ENCODE measurements at places on chromosomes 13 and 19.

DNA sequence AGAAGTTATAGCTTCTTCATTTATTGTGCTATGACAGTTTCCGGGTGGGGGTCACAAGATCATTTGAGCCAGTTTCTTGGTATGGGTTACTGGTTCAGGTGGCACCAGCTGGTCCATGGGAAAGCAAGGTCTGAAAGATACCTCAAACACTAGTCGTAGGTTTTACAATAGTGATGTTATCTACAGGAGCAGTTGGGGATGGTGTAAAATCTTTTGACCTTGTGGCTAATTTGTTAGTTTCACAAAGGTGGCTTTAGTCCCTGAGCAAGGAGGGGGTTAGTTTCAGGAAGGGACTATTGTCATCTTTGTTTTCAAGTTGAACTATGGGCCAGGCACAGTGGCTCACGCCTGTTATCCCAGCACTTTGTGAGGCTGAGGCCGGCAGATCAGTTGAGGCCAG, 24.6 kb downstream of the CHST8 start:
- no peak for DNase-seq

GRCh38 chr19:3336680-3337523, 29.5 kb upstream of the NFIC start:
- no peak for DNase-seq

- DNase-seq: no peak
These were observed 7.5 kb downstream of the UBAC2 start for GRCh38 chr13:99208185-99208584.

- no peak for DNase-seq
These were observed 12.5 kb upstream of the MYCBP2 start for GRCh38 chr13:77339408-77339807.

GRCh38 chr13:42083138-42083770, 34.8 kb downstream of the DGKH start:
- DNase-seq: no peak

DNA sequence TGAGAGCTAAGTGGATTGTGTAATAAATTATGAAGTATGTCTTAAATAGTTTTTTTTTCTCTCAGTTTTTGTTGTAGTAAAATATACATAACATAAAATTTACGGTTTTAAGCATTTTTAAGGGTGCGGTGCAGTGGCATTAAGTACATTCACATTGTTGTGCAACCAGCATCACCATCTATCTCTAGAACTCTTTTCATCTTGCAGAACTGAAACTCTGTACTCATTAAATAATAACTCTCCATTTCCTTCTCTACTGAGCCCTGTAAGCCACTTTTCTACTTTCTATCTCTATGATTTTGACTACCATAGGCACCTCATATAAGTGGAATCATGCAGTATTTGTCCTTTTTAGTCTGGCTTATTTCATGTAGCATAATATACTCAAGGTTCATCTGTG, 87.1 kb downstream of the GJA3 start:
- DNase-seq: no peak

- DNase-seq: peak; percentile 78
These were observed 12.0 kb upstream of the MATK start for GRCh38 chr19:3798137-3798536.

DNA sequence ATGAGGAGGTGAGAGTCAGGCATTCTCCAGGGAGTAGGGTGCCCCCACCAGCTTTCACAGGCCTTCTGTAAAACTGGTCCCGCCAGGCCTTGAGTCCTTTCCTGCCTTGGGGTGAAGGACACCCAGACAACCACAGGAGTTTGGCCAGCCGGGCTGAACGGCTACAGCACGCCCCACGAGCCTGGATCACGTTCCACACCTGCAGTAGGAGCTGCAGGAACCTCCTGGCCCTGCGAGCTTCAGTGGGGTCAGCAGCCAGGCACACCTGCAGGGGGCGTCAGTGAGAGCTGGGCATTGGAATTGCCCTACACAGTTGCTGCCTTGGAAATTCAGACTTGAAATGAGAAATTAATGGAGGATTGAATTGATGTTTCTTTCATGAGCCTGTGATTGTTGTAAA, 45.7 kb downstream of the COL4A2 start:
- DNase-seq: no peak

DNA sequence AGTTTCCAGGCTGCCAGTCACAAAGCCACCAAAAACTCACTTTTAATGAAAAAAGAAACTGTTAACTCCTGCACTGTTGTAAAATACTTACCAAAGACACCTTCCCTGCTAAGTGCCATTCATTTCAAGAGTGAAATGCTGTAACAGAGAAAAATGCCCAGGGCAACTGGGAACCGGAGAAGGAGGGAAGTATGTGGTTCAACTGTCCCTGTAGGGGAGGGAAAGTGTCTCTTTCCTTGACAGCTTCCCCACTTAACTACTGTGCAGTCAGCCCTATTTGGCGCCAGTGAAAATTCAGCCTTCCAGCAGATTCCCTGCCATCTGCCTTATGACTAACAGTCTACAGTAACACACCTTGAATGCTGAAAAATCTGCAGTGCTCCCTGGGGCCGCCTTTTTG, 789.0 kb downstream of the DIAPH3 start:
- DNase-seq: no peak

- DNase-seq: no peak
These were observed 760.4 kb upstream of the PCDH20 start for GRCh38 chr13:62176051-62176450.

DNA sequence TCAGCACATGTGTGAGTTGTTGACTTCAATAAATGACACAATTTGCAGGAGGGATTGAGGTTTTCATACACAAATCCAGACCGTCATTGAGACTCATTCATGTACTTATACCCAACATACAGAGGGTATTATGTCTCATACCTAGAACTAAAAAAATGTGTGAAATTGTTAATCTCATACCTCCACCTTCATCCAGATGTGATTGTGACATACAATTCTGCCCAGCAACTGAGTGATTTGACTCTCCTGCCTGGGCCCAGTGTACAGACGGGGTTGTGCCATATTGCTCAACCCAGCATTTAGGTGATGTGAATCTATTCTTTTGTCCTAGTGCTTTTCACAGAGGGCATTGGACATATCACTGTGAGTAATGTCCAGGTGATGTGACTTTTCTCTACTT, 12.6 kb upstream of the ZNF681 start:
- no peak for DNase-seq

DNA sequence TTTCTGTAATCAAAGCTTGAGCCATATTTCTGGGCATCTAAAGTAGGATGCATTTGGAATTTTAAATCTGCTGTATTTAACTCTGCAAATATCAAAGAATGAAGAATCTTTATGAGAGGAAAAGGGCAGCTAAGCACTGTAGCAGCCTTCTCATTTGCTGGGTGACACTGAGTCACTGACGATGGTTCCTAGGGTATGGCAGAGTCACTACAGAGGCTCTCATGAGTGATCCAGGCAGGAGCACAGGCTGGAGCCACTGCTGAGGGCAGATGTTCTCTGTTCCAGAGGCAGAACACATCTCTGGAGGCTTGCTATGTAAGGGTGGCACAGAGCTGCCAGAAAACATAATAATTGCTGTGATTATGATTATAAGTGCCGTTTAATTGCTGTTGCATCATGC, 340.7 kb upstream of the HTR2A start:
- DNase-seq: no peak

GRCh38 chr19:28521614-28522544, 691.1 kb downstream of the UQCRFS1 start:
- no peak for DNase-seq

GRCh38 chr19:40331052-40331451, 17.1 kb downstream of the C19orf47 start:
- DNase-seq: no peak
